ENCODE measurements at places on chromosomes 12 and 14.
A peak's percentile ranks its signal among the peaks of the same experiment; 100 is the strongest.

DNA sequence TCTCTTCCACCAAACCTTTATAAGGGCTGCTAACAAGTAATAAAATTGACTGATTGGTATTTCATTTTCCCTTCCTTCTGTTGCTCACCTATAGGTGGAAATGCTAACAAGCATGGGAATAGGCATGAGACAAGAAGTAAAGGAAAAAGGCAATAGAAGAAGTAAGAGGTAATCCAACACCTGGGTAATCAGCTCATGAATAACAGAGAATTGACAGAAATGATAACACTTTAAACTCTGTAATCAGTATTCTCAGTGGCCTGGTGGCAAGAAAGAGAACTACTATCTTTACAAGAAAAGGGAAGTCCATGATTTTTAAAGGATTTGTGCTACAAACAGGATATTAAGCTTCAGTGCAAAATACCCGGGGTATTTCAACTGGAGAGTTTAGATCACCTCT lies 737.8 kb downstream of the RERGL start:
- DNase-seq: no peak

DNA sequence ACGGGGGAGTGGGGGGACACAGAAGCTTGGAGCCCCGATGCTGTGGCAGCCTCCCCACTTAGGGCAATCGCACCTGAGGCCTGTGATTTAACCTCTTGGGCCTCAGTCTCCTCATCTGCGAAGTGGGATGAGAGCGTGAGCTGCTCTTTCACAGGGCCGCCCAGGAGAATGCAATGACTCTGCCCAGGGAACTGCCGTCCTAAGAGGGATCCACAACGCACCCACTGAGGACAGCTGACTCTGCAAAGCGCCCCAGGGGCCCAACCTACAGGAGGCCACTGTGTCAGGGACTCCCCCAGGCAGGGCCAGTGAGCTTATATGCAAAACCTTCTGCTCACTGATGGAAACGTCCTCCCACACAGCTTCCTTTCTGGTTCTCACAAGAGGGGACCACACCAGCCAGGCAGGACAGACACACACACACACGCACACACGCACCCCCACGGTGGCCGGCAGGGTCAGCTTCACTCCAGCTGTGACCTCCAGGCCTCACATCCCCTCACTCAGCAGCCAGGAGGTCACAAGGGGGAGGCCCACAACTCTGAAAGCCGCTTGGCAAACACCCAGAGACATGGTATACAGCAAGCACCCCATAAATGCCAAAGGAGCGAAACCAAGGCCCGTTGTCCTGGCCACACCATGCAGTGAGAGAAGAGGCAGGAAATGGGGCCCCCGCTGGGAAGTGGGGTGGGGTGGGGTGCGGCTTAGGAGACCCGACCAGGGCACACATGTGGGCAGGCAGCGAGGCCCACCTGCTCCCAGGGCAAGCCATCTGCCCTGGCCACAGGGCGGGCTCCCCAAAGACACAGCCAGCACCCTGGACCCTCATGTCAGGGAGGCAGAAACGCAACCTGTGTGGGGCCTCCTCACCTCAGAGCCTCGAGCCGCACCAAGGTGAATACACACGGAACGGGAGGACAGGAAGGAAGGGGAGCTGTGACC lies 73.3 kb downstream of the NCOR2 start:
- no peak for DNase-seq

GRCh38 chr12:49901986-49902385 lies 1.7 kb downstream of the FAIM2 start:
- DNase-seq: no peak

GRCh38 chr14:101185946-101186345 lies 282.4 kb upstream of the RTL1 start:
- no peak for DNase-seq

- no peak for DNase-seq
Measured at GRCh38 chr12:46677749-46678148, 148.0 kb downstream of the SLC38A4 start.

- DNase-seq: no peak
Measured at GRCh38 chr12:113366827-113367226, 8.4 kb downstream of the PLBD2 start.

DNA sequence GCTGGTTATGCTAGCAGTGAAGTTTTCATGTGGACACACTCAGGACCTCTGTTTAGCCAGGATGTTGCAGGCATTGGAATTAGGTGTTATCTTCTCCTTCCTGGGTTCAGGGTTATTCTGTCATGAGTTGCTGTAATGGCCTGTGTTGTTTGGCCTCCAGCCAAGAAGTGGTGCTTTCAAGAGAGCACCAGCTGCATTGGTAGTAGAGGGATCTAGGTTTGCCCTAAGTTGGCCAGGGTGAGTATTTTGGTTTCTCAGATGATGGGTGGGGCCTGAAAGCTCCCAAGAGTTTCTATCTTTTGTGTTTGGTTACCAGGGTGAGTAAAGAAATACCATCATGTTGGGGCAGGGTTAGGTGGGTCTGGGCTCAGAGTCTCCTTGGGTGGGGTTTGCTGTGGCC lies 2.7 kb upstream of the GZMH start:
- DNase-seq: peak; percentile 51

GRCh38 chr12:102171951-102172350 lies 25.7 kb downstream of the PMCH start:
- DNase-seq: no peak
